ENCODE measurements at places on chromosomes 2 and 18.

DNA sequence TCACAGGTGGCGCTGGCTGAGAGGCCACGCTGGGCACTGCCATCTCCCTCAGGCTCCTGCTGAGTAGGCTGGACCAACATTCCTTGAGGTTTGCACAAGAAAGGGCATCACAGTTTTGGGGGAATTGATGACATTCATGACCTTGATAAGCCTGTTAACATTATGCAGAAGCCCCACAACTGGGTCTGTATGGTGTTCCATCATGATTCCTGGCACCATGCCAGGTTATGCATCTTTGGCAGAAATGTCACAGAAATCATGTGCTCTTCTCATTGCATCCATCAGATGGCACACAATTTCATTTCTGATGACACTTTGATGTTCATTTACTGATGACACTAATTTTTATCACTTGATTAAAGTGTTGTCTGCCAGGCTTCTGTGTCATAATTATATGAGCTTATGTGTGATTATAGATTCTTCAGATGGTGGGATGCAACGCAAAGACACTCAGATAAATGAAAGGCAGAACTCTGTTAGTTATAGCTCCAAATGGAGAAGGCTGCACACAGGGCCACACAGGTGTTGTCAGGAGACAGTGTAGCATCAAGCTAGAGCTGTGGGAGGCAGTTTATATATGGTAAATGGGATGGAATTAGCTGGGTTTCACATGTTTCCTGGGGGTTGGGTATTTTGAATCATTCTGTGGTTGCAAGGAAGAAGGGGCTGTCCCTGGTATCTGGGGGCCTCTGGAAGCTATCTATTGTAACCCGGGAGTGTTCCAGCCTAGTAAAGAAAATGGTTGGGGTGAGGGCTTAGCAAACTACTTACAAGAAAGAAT, 191.3 kb downstream of the SLC39A10 start:
- no peak for DNase-seq

DNA sequence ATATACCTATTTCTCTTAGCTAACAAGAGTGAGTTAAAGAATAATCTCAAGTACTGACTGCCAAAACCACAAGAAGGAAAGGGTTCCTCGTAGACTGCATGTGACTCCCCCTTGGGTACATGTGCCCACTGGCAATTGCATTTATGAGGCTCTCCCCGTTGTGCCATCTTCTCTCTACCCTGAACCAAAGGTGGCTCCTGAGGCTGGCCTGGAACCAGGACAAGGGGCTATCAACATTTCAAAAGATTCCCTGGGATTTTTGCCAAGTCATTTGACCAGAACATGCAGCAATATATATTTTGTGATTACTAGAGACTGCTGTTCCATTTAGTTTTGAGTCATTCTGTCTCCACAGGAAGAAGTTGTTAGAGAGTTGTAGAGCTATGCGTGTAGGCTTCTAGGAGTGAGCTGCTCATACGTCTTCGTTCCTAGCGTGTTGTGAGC, 45.8 kb downstream of the LAMA3 start:
- no peak for DNase-seq

GRCh38 chr2:233323851-233324250, 16.2 kb downstream of the SAG start:
- DNase-seq, result no peak

GRCh38 chr2:234464291-234464645, 32.6 kb downstream of the ARL4C start:
- no peak for DNase-seq

DNA sequence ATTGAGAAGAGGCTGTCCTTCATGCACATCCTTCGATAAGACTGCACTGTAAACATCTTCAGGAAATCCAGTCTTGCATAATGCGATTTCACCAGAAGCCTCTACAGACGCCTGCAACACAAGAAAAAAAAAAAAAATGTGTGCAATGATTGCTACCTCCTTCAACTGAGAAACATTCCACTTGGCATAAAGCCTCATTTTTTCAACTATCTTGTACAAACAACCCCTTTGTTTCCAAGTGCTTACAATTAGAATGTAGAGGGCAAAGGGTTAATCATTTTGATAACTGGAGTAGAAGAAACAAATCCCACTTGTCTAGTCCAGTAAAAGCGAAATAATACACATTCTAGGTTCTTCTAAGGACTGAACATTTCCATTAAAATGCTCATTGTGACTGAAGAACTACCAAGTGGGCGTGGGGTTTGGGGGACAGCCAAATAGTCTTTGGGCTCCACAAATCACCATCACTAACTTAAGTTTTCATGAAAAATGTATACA, 29.2 kb downstream of the CDH2 start:
- no peak for DNase-seq

GRCh38 chr2:7417845-7418742, 500.9 kb downstream of the RNF144A start:
- no peak for DNase-seq

DNA sequence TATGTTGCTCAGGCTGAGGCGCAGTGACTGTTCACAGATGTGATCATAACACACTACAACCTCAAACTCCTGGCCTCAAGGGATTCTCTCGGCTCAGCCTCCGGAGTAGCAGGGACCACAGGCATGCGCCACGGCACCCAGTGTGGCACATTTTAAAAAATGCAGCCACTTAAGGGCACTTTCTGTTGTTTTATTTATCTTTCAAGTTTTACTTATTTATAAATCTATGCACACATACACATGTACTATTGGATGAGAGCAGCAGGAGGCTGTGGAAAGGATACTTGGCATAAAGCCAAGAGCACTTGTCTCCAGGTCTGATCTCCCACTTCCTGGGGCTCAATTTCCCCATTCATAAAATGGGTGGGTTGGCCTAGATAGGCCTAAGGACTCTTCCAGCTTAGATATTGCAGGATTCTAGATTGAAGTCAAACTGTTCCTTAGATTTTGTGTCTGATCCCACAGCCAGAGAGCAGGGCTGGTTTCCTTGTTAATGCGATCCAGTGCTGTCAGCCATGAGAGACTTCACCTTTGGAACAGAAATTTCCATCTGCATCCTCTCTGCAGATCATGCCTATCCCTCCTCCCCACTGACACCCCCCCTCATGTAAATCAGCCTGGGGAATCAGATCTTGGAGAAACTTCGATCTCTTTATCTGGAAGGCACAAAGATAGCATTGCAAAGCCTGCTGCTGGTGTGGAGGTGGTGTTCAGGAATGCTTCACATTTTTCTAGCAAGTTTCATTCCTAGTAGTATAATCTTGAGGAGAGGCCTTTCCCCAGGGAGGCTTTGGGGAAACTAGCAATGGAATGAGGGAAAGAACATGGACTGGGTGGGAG, 24.7 kb downstream of the PCBP1 start:
- DNase-seq, result no peak

GRCh38 chr18:8750954-8751415, 45.6 kb downstream of the MTCL1 start:
- no peak for DNase-seq

DNA sequence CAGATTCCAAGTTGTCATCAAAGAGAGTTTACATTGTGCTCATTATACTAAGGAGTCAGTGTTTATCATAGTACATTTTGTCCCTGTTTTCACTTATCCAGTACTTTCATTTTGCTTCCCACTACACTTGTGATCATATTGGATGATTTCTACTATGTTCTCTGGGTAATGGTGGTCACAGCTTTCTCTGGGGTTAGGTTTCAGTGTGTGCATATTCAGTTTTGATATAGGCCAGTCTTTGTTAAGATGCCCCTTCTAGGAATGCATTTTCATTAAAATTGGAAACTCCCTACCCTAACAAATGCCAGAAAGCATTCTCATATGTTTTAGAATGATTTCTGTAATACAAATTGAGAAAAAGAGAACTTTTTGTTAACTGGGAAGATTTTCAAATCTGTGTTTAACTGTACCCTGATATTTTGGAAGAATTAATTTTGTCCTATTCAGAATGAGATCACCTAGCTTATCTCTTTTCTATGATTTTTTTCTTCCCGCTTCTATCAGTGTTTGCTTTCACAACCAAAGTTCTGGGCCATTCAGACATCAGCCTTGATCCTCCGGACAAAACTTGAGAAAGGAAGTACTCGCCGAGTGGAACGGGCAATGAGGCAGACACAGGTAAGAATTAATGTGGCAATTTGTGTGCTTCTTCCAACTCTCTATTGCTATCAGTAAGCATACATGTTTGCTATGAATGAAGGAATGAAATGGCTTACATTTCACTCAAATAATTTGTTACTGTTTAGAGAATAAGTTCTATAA, 74.6 kb downstream of the TTC27 start:
- no peak for DNase-seq

GRCh38 chr18:31192086-31192776, 29.6 kb upstream of the DSC1 start:
- DNase-seq, result no peak

All from GM12878 (cell line).